ENCODE measurements at places on chromosomes 5 and 9.

- DNase-seq = no peak
Measured at GRCh38 chr5:55732585-55732984, 5.3 kb upstream of the DDX4 start.

GRCh38 chr9:36873247-36873875, 160.7 kb downstream of the PAX5 start:
- no peak for DNase-seq

GRCh38 chr9:120438836-120439546, 141.0 kb downstream of the CDK5RAP2 start:
- no peak for DNase-seq

DNA sequence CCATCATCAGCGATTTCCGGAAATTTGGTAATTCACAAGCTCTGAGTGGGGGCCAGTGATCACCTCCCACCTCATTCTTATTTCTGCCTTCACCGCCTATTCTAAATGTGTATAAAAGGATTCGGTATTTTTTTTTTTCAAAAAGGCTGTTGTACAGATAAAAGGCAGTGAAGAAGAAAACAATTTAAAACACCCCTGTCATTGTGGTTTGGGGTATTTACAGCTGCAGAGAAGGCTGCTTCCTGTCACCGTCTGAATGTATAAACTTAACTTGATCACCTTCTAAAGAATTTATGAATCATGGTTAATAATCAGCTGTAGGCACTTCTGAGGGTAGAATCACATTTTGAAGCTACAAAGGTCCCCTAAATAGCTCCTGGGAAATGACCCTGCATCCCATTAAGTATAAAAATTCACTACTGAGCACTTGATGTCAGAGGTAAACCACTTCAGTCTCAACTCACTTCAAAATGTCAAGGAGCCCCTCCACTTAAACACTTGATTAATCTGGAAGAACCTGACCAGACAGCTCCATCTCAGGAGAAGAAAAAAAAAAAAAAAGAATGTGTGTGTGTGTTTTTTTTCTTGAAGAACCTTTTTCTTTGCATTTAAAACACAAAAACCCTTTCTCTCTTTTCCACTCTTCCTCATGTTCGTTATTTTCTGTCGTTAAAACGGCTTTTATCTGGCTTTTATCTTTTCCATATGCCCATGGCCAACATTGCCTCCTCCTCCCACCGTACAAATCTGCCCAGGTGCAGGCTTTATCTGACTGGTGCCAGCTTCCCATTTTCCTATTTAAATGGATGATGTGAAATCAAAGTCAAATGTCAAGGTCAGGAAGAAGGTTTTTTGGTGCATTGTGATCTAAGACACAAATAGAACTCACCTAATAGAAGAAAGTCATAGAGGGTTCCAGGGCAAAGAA, 291.2 kb downstream of the IRX1 start:
- DNase-seq = no peak

DNA sequence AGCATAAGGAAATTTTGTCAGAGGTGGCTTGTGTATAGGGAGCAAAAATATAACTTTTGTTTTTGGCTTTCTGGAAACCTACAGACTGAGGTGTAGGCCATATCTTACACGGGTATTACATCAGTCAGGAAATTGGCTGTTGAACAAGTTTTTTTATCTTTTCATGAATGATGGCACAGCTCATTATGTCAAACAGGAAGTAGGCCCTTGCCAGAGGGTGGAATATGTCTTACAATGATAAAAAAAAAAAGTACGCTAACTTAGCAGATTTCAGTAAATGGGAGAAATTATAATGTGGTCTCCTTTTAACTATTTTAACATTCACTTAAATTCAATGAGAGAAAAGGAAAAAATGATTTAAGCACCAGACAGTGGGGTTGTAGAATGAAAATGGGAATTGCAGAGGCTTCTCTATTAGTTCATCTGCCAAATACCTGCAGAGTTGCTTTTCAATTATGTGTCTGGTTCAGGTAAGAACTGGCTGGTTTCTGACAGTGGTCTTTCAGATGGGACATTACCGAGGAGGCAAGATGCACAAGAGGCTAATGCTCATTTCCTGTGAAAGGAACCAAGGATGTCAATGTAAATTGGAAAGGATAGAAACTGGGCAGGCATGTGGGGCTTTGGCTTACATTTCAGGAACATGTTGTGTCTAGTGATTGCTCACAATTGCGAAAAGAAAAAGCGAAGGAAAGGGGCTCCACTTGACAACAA, 169.9 kb downstream of the NNT start:
- no peak for DNase-seq

GRCh38 chr9:121122246-121123032, 47.7 kb downstream of the CNTRL start:
- no peak for DNase-seq

All from NCI-H2081 treated with DMSO at 0.1 percent for 48 hours (cell line).